ENCODE measurements at places on chromosomes 5 and 9. TPM values are rescaled to one million over a fixed set of nuclear protein-coding genes. Genes with fewer than 3 reads are reported as not detected.

ZDHHC11 gene
- total RNA-seq = 39.5 TPM

CCNO gene
- 16.5 TPM for total RNA-seq

AGXT2 gene
- total RNA-seq = not detected

ZNF622 gene
- total RNA-seq = 20.8 TPM

FOXD4 gene
- total RNA-seq = not detected

DNA sequence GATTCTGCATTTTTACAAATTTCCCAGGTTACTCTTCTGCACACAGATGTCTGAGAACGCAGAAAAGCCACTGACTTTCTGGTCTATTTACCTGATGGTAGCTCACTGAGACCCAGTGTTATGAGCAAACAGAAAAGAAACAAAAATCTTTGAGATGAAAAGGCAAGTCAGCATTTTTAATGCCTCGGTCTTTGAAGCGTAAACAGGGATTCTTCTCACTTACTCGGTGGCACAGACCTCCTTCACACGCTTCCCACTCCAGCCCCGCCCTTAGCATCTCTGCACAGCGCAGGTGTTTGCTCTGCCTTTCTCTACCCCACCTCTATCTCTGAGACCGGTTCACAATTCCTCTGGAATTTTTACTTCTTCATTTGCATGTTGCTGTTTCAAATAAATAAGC, 195.0 kb upstream of the IRX1 start:
- DNase-seq = no peak

- DNase-seq = no peak
Observed at GRCh38 chr9:78453450-78453849, 156.5 kb downstream of the PSAT1 start.

GRCh38 chr9:91844701-91845291, 105.2 kb downstream of the ROR2 start:
- peak; percentile 19 for DNase-seq

DNA sequence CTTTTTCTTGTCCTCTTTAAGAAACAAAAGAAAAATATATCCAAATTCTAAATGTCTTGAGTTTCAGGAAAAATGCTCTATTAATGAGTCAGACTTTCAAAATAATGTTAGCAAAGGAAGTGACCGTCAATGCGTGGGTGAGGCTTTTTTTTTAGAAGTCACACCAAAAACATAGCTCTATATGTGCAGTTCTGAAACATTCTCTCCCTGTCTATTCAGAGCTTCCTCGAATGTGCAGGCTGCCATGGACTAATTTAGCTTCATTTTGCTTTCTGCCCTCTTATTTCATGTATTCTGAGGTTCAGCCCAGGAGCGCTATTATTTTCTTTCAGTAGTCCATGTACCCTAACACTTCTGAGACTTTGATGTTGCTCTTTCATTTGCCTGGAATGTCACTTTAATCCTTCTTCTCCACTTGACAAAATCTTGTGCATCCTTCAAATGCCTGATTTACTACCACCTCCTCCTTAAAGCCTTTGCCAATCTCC, 72.5 kb upstream of the RASA1 start:
- no peak for DNase-seq

DNA sequence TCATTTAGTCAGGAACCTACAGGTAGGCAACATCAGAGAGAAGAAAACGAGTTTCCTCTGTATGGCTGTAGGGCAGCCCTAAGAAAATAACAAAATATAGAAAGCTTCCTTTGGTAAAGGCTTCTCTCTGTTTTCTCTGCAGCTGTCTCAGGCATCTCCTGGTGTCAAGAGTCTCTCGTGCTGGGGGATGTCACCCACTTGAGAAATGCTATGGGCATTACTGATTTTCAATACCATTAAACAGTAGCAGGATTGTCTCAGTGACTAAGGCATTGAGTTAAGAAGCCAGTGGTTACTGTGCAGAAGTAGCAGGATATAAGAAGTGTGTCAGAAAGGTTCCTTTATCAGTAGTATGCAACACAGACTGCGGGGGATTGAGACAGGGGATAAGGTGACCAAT, 32.4 kb downstream of the LIFR start:
- DNase-seq = no peak

DNA sequence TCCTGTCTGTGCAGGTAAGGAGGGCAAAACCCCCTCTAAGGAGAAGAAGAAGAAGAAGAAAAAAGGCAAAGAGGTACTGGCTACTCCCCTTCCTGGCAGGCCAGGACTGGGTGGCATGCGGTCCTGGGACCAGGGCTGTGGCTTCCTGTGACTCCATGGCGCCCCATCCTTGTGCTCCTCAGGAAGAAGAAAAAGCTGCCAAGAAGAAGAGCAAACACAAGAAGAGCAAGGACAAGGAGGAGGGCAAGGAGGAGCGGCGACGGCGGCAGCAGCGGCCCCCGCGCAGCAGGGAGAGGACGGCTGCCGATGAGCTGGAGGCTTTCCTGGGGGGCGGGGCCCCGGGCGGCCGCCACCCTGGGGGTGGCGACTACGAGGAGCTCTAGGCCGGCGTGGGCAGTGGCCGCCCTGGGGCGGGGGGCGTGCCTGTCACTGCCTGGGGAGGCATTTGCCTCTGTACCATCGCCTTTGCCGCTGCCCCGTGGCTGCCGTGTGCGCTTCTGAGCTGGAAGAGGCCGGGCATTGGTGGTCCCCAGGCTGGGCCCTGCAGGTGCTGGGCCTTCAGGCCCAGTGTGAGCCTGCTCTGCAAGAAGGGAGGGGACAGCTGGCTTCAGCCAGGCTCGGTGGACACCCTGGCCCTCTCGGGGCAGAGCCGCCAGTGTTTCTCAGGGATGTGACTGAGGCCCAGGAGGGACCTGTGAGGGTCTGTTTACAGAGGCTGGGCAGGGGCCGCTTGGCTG, 2.0 kb upstream of the AJM1 start:
- no peak for DNase-seq

GRCh38 chr9:20486552-20486951, 135.7 kb downstream of the MLLT3 start:
- no peak for DNase-seq

DNA sequence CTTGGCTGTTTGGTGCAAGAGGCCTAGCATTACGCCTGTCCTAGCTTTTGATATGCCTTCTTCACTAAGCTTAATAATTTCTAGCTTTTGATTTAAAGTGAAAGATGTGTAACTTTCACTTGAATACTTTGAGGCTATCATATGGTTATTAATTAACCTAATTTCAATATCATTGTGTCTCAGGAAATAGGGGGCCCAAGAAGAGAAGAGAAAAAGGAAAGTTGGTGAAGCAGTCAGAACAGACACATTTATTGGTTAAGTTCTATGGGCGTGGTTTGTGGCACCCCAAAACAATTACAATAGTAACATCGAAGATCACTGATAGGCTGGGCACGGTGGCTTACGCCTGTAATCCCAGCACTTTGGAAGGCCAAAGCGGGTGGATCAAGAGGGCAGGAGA, 40.9 kb upstream of the F2RL2 start:
- DNase-seq = no peak

- no peak for DNase-seq
Observed at GRCh38 chr5:175654339-175654738, 3.5 kb upstream of the HRH2 start.

- DNase-seq = peak; percentile 75
Observed at GRCh38 chr9:99105152-99106043, 485 bp downstream of the TGFBR1 start.

DNA sequence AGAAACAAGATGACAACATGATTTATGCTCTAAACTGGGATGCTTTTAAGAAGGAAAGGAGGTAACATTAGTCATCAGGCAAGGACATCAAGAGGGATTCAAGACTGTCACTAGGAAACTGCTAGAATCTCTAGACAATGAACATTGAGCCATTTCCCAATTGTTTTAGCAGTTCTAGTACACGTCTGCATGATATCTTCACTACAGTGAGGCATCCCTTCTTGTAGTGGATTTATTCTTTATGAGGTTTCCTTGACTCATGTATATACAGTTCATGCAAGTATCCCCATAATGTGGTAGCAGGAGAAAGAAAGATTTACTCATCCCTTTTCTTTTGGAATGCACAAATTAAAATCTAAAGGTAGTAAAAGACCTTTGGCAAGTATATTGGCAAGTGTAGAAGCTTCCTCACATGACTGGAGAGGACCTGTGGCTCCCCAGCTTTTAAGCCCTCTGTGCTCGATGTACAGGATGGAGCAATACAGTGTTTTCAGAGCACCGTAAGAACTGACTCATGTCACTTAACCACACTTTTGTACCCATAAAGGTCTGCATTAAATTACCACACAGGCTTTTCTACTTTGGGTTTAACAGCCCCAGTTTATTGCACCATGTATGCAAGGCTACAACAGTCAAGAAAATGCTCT, 335.9 kb downstream of the SEMA5A start:
- no peak for DNase-seq

GRCh38 chr5:161530700-161531099, 15.8 kb downstream of the GABRB2 start:
- no peak for DNase-seq

- no peak for DNase-seq
Observed at GRCh38 chr5:97488126-97488668, 305.1 kb upstream of the RIOK2 start.

Data from ureter (tissue), 1 donor.